ENCODE measurements at places on chromosomes 1 and 21.

- peak; percentile 57 for DNase-seq
Observed at GRCh38 chr1:28456078-28456477, 49.8 kb upstream of the RCC1 start.

DNA sequence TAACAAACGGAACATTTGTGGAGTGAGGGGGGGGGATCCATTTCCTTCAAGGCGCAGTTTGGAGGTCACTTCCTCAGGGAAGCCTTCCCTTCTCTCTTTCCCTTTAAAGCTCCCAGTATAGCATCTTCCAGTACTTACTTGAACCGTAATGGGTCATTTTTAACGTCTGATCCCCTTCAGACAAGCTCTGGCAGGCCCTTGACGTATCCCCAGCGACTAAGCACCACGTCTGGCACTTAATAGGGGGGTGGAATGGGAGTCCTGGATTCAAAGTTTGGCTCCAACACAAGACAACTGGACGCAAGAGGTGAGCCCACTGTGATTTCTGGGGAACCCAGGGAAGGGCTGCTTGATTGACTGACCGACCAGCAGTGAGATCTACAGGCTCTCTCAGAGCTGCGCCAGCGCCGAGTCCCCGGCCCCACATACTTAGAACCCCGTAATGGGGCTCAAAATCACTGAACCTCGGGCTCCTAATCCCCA, 441 bp downstream of the YARS1 start:
- DNase-seq = peak; percentile 31

DNA sequence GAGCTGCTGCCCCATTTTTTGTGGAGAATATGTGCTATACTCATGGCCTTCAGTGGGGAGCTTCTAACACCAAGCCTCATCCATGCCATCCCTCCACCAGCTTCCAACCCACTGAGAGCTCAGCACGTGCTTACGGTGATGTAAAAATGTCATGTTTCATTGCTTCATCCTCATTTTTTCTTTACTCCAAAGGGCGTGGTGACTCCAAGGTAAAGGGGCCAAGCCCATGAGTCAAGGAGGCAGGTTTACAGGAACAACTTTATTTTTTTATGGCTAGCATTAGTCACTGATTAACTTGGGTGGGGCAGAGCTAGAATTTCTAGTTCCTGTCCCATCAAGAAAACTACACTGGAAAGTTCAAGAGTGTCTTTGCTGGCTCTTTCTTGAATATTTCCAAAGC, at the start of gene C1orf226:
Gene C1orf226 (plus strand): TSS at position 346 of the 400 bp plus-strand sequence. CDS start 174 bp downstream, outside the sequence.
- no peak for DNase-seq

- no peak for DNase-seq
Observed at GRCh38 chr1:157488156-157488555, 64.2 kb downstream of the FCRL5 start.

- no peak for DNase-seq
Observed at GRCh38 chr1:85933961-85934360, 222.6 kb downstream of the COL24A1 start.

- DNase-seq = no peak
Observed at GRCh38 chr21:45499970-45500577, 42.2 kb downstream of the SLC19A1 start.

DNA sequence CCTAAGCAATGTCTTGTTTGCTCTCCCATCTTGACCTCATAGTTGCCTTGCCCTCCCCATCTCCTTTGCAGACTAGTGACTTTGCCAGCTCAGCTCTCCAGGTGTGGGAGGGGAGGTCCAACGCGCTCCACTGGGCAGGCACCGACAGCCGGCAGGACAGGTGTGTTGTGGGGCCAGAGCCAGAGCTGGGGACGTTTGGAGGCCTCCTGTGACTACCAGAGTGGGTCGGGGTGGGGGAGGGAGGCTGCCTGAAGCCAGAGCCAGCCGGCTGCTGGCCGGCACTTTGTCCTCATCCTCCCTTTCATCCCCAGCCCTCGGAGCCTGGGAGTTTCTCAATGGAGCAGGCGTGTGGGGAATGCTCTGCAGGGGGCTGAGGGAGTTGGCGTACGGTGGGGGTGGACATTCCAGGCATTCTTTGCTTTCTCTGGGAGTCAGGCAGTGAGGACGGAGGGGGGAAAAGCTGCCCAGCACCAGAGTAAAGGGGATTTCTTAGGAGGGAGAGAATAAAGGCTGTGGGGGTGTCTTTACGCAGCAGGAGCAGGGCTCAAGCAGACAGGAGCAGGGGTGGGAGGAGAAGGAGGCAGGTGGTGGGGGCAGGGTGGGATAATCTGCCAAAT, 20.2 kb downstream of the NUAK2 start:
- no peak for DNase-seq

GRCh38 chr1:205373022-205373797, 16.5 kb upstream of the KLHDC8A start:
- no peak for DNase-seq

DNA sequence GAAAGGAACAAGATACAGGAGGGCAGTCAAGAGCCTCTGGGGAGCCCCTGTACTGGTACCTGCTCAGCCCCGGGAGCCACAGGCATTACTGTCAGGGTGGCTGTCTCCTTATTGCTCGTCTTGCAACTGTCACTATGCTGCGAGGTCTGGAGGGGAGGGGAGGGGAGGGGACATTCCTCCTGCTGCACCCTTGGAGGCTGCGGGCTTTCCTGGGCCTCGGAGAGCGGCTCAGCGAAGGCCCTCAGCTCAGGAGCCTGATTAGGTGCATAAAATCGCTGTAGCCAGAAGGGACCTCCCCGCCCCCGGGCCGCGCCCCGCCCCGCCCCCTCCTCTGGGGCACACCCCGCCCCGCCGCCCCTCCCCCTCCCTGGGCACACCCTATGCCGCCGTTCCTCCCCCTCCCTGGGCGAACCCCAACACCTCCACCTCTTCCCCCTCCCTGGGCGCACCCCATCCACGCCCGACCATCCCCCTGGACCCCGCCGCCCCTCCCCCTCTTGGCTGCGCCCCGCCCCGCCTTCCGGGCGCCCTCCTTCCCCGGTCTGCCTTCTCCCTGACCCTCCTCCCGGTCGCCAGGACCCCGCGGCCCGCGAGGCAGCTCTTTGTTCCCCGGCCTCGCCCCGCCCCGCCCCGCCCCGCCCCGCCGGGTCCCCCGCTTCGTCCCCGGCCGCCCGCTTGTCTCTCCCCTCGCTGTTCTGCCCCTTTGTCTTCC, 35.5 kb downstream of the CACHD1 start:
- no peak for DNase-seq

- DNase-seq = no peak
Observed at GRCh38 chr1:208189183-208189582, 55.0 kb downstream of the PLXNA2 start.

DNA sequence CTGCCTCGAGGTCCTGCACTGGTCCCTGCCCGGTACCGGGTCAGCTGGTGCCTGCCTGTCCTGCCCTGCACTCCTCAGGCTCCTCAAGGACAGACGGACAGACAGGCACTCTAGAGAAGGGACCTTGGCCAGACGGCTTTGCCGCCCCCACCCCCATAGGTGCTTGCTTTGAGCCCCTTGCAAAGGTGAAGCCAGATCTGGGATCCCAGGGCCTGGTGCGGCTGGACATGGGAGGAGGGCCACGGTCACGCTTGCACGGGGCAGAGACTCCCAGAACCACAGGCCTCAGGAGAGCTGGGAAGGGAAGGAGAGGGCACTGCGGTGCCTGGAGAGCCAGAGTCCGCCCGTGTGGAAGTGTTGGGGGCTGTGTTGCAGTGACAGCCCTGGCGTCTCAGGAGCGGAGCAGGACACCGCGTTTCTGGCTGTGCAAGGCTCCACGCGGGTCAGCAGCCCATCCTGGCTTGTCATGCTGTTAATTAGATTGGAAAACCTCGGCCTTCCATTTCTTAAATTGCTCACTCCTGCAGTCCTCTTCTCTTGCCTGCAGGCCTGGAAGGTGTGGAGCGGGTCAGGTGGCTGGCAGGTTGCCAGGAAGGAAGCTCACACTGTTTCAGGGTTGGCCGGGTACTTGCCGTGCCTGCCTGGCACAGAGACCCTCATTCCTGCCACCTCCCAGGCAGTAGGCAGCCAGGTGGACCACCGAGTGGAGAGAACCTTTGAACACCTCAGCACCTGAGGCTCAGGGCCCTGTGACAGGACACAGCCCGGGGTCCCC, 16.3 kb downstream of the COL18A1 start:
- DNase-seq = no peak

DNA sequence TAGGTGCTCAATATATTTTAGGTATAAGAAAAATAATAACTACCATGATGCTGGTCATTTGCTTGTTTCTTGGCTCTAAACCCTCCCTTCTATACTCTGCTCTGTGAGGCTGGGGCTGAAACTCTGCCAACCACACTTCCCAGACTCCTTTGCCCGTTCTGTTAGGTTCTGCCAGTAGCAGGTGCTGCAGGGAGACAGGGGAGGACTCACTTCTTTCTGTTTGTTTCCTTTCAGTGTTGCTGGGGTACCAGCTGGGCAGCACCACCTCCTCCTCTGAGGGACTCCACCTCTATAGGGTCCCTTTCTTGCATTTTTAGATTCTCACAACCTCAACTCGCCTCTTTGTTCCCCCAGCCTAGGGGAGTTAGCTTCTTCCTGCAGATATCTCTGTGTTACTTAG, 17.0 kb upstream of the SH2D2A start:
- DNase-seq = no peak

- no peak for DNase-seq
Observed at GRCh38 chr1:183699616-183700160, 46.6 kb upstream of the APOBEC4 start.

DNA sequence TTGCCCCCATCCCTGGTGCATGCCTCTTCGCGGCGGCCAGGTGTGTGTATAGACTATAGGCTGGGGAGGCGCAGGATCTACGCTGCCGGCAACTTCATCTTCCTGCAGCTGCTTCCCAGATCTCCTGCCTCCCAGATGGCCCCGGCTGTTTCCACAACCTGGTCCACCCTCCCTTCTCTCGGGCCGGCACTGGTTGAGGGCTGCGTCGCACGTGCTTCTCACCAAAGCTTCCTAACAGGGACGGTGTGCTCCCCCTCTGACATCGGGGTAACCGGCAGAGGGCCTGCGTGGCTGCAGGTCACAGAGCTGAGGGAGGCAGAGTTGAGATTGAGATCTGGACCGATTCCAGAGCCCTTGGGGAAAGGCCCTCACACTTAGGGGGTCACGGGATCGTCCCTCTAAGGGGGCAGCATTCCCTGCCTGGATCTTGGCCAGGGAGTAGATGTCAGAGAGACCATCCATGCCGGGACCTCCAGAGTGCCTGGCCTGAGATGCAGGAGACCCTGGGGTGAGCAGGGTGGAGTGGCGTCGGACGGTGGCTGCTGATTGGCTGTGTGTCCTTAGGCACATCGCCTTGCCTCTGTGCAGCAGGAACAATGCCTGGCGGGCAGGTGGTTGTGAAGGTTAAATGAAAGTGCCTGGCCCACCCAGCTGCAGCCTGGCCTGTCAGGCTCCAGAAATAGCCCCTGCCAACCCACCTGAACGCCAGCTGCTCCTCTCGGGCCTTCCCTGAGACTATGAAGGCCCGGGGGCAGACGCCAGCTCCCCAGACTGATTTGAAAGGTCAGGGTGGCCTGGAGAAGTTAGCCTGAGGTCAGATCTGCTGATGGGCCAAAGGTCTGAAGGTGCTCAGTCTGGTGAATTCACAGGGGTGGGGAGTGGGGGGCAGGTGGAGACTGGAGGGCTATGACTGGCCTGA, 6.1 kb upstream of the MASP2 start:
- DNase-seq = no peak

DNA sequence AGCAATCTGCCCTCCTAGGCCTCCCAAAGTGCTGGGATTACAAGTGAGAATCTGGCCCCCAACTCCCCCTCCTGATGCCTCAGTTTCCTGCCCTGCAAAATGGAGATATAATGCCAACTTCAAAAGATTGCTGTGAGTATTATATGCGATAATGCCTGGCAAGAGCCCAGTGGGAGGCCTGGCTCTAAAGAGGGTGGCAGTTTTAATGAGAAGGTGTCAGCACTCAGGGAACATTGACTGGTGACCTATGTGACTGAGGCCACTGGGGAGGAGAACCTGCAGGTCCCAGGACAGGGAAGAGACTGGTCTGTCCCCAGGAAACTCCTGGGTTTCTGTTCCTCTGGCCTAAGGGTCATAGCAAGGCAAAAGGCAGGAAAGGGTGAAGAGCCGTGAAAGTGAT, 11.0 kb downstream of the HSPG2 start:
- DNase-seq = no peak

DNA sequence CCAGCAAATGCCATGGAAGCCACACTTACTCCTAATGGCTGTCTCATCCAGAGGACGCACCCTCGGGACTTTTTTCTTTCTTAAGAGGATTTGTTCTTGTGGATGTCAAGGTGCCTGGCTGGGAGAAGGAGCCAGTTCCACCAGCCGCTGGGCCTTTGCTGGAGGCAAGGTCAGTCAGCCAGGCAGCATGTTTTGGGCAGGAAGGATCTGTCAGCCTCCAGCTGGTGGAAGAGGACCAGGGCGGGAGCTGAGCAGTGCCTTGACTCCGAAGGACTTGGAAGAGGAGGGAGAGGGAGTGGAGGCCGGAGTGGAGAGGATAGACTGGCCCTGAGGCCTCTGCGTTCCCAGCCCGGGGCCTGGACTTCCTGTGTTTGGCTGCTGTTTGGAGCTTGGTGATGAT, 5.7 kb downstream of the IGSF5 start:
- DNase-seq = no peak

- no peak for DNase-seq
Observed at GRCh38 chr1:170700842-170701615, 37.1 kb downstream of the PRRX1 start.

DNA sequence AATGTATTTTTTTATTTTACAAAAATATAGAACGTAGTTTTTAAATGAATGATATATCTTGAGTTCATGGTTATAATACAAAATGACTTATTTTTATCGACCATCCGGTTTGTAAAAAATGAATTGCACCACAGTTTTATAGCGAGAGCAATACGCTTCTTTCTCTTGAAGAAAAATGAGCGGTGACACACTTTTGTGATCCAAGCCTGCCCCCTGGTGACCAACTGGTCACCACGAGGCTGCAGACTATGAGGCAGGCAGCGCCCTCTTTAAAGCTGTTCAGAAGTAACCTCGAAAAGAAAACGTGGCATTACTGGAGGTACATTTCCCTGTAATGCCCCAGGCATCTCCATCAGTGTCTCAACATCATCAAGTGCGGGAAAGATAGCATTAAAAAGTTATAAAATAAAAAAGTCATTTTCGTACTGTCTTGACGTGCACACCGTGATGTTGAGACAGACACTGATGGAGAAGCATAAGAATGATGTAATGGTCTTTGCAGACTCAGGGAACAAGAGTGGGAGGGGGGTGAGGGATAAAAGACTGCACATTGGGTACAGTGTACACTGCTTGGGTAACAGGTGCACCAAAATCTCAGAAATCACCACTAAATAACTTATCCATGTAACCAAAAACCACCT, 734.2 kb upstream of the ADAMTS5 start:
- DNase-seq = peak; percentile 82

DNA sequence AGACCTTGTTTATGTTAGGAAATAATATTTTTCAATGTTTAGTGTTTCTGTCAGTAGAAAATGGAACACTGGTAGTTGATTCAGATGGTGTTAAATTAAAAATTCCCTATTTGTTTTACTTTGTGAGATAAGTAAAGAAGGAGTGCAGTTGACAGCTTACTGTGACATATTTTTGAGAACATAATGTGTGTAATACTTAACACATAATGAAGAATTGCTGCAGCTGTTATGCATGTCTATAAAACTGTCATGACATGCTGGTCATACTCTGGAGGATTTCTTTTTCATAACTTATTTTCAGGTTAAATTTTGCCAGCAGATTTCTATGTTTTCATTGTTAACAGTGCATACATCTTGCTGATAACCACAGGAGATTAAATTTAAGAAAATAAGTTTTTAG, 296.1 kb downstream of the CTH start:
- no peak for DNase-seq
